ENCODE measurements at places on chromosomes 11 and 22.
A peak's percentile ranks its signal among the peaks of the same experiment; 100 is the strongest.

DNA sequence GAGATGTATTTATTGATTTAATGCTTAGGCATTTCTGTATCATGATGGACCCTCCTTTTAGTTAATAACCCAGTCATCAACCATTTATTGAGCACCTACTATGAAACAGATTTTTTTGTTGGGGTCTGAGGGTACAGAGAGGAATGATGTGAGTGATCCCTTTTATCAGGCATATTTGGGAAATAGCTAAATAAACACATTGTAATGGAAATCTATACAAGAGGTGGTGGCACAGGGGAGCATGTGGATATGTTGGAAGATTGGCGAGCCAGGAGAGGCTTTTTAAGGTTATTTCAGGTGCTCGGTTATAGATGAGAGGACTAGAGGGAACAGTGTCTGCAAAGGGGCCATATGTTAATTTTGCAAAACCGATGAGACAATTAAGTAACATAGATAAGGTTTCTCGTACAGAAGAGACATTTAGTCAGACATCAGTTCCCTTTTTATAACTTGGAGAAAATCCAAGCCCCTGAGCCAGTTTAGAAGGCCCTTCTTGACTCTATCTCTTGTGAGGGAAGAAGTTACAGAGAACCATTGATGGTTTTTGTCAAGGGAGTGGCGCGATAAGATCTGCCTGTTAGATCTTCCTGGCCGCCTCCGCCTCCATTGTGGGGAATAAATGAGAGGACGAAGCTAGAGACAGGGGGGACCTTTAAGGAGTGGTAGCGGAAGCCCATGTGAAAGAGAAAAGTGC is 2.0 kb downstream of the ATXN10 start:
- no peak for DNase-seq

DNA sequence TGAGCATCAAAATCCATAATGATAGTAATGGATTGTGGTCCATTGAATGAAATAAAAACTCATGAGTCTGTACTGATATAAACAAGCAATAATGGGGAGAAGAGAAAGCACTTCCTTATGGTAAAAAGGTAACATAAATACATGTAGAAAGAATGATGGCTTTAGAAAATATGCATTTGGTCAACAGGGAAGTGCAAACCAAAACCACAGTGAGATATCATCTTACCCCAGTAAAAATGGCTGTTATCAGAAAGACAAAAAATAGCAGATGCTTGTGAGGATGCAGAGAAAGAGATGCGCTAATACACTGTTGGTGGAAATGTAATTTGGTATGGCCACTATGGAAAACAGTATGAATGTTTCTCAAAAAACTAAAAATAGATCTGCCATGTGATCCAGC is 6.9 kb upstream of the MMP20 start:
- no peak for DNase-seq

GRCh38 chr22:44702479-44703198 is 635 bp downstream of the PRR5 start:
- DNase-seq, result peak; percentile 67

GRCh38 chr11:12174477-12175143 is 64.2 kb downstream of the MICAL2 start:
- DNase-seq, result no peak

DNA sequence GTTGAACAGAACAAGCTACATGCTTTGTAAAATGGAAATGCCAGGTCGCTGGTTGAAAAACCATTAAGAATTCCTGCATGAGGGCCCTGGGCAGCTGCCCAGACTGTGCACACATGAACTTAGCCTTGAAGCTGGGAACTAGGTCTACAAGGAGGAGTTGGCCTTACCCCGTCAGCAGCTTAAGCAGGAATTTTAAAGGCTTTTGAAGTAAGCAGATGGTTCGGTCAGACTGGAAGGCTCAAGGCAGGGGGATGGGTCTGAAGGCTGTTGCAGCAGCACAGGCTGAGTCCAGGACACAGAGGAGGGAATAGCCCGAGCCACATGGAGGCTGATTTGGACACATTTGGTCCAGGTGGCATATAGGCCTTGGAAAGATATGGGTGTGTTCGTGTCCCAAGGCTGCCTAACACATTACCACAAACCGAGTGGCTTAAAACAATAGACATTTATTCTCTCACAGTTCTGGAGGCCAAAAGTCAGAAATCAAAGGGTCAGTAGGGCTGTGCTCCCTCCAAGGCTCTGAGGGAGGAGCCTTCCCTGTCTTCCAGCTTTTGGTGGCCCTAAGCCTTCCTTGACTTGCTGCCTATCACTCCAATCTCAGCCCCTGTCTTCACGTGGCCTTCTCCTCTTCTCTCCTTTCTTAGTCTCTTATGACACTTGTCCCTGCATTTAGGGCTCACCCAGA is 11.6 kb downstream of the LIF start:
- no peak for DNase-seq

- DNase-seq, result no peak
Observed at GRCh38 chr11:66227700-66228099, 40.7 kb upstream of the RAB1B start.

- no peak for DNase-seq
Observed at GRCh38 chr22:27019827-27020226, 362.4 kb downstream of the MIAT start.

- DNase-seq, result no peak
Observed at GRCh38 chr11:134052395-134052987, 16.4 kb upstream of the JAM3 start.

DNA sequence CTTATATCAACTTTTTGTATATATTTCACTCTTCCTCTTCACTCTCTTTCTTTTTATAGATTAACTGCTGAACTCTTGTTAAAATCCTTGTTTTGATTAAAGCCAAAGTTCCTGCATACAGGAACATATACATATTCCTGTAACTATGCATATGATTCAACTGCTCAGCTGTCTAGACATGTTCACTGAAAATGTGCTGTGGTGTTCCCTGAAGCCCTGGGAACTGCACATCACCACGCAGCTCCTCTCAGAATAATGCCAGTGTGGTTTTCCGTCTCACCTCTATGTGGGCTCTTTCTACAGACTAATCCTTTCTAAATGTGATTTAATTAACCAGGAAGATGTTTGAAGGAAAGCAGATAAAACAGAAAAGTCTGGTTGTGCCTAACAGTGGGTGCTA is 25.6 kb upstream of the MMP12 start:
- DNase-seq, result no peak
